ENCODE measurements at places on chromosomes 7 and 10.

DNA sequence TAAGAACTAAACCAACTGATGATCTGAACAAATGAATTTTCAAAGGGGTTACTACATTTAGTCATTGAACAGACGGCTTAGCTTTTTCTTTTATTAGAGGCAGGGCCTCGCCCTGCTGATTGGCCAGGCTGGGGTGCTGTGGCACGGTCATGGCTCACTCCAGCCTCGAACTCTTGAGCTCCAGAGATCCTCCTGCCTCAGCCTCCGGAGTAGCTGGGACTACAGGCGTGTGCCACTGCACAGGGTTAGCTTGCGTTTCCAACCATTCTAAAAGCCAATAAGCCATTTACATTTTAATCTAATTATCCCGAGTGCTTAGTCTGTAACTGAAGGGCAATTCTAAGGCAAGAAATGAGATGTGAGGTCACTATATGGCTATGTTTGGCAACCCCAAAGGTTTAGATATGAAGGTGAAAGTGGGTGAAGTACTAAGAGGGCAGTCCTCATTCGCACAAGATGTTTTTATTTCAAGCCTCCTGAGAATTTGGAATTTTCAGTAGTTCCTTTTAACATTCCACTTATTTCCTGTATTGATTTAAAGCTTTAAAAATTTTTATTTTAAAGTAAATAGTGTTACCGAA, 1.6 kb upstream of the CDK13 start:
- no peak for DNase-seq

- DNase-seq: peak; percentile 49
These were observed 38.8 kb downstream of the TMEM60 start for GRCh38 chr7:77759294-77759889.

GRCh38 chr10:132336919-132337407, 5.0 kb downstream of the LRRC27 start:
- no peak for DNase-seq

- no peak for DNase-seq
These were observed 133.9 kb downstream of the MTPAP start for GRCh38 chr10:30215141-30215540.

DNA sequence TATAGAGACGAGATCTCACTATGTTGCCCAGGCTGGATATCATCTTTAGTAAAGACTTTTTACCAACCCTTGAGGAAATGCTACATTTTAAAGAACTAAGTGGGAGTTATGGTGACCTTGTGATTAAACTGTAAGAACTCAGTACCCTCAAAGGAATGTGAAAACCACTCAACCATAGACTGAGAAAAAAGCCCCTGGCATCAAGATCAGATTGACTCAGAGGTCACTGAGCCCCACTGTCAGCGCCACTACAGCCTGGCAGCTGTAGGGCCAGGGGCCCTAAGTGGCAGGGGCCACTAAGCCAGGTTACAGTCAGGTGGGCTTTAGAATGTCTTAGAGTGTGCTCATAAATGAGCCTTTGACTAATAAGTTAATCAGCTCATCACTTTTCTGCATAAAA, 55.9 kb downstream of the APBB1IP start:
- no peak for DNase-seq

DNA sequence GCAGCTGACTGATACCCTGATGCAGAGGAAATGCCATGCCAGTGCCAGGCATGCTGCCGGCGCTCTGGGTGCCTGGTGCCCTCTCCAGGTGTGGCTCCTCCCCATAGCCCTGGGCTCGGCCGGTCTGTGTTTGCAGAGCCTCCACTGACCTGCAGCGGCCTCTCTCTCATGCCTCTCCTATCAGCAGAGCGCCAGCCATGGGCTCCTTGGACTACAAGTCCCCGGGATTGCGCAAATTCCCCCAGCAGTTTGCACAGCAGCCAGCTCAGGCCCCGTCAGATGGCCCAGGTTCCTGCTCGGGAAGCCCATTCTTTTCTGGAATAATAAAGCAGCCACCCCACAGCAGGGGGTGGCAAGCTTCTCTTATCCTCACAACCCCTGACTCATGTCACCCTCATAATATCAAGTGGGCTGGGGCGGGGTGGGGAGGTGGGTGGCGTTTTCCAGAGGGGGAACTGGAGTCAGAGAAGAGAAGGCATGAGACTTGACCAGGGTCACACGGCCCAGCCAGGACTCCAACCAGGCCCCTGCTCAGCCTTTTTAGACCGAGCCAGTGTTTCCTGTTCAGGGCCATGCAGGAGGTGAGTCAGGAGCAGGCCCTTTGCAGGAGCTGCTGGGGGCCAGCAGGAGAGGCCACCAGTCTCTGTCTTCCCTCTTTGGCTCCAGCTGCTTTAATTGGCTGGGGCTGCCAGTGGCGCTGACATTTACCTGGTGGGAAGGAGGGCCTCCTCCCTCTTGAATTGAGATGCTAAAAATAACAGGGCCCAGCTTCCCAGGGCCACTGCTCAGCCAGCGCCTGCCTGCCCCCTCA, 58.6 kb downstream of the ZMIZ1 start:
- DNase-seq: no peak

- no peak for DNase-seq
These were observed 266.0 kb downstream of the C7orf25 start for GRCh38 chr7:42645906-42646305.

GRCh38 chr10:132493756-132494290, 43.8 kb upstream of the INPP5A start:
- no peak for DNase-seq

- peak; percentile 38 for DNase-seq
These were observed 20.6 kb downstream of the HYAL4 start for GRCh38 chr7:123865517-123866117.

GRCh38 chr10:111511751-111512150, 434.9 kb downstream of the ADRA2A start:
- no peak for DNase-seq

GRCh38 chr10:12259988-12260387, 64.0 kb downstream of the CDC123 start:
- DNase-seq: no peak

- no peak for DNase-seq
These were observed 35.3 kb downstream of the CREM start for GRCh38 chr10:35161906-35162305.

GRCh38 chr7:22251281-22251680, 105.7 kb downstream of the RAPGEF5 start:
- no peak for DNase-seq

GRCh38 chr10:70324339-70324861, 40.6 kb upstream of the NPFFR1 start:
- no peak for DNase-seq

- DNase-seq: peak; percentile 95
These were observed 93.8 kb upstream of the SMNDC1 start for GRCh38 chr10:110398419-110399105.

- DNase-seq: no peak
These were observed 26.4 kb downstream of the RPS24 start for GRCh38 chr10:78059906-78060702.

DNA sequence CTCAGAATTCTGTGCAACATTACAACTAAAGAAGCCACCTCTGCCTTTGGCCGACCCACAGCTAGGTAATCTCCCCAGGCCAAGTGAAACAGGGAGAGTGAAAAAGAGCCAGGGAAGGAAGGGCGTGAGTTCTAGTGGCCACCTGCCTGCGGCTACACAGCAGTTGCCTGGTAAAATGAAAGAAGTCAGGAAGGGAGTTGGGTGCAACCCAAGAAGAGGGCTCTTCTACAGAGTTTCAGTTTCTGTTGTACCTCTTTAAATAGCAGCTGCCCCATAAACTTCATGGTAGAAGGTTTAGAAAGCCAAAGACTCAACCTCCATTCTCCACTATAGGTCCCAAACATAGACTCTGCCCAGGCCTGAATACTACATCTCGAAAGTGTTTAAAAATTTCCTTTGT, 76.2 kb upstream of the TMEM168 start:
- no peak for DNase-seq

DNA sequence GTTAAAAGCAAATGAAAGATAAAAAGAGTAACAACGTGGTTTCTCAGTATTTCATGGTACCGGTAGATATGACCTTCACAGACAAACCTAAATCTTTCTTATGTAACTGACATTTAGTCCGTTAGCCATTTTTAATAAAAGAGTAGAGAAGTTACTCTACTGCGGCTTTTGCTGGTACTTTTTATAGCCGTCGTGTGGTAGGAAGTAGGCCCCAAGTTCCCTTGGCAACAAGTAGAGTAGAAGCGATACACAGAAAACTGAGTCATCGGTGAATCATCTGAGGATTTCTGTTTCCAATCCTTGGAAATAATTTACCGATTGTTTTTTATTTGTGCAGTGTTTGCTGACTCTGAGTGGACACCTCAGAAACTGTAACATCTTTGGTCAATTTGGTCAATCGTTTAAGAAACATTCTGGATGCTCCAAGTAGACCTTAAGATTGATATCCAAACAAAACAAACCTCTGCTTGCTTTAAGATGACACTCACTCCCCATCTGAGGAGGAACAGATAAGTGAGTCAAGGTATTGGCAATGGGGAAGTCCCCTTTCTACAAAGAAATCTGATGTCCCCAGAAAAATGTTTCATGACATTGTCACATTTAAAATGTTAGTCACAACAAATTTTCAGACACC, 63.9 kb upstream of the AHR start:
- DNase-seq: peak; percentile 97
